Spinal cord (tissue), 10 donors: ENCODE measurements at places on chromosomes 4 and X. TPM values are rescaled to one million over a fixed set of nuclear protein-coding genes. Genes with fewer than 3 reads are reported as not detected.

The IL3RA gene
- 9.3 TPM for total RNA-seq

The HTR2C gene
- total RNA-seq, result 34.9 TPM

The CITED1 gene
- 4.3 TPM for total RNA-seq

The MAGEC3 gene
- total RNA-seq, result 0.20 TPM

The PRRG3 gene
- total RNA-seq, result 4.4 TPM

The RHOXF2 gene
- not detected for total RNA-seq

The SLC39A8 gene
- 17.7 TPM for total RNA-seq

The ARHGEF38 gene
- not detected for total RNA-seq

The SFRP2 gene
- 25.6 TPM for total RNA-seq

The HDX gene
- 8.6 TPM for total RNA-seq

The TLR1 gene
- 11.0 TPM for total RNA-seq

The GABRG1 gene
- total RNA-seq, result 26.6 TPM

The CXCL9 gene
- 0.10 TPM for total RNA-seq

The ARAP2 gene
- total RNA-seq, result 95.8 TPM

The TRAM1L1 gene
- total RNA-seq, result 22.8 TPM

The PLS3 gene
- 90.4 TPM for total RNA-seq

The PCSK1N gene
- 91.4 TPM for total RNA-seq

The GPR119 gene
- total RNA-seq, result not detected

The EGF gene
- total RNA-seq, result 0.72 TPM

The MAGEA1 gene
- total RNA-seq, result not detected

The SPATA4 gene
- total RNA-seq, result 0.50 TPM

The STOX2 gene
- total RNA-seq, result 31.1 TPM

The USP27X gene
- 7.3 TPM for total RNA-seq

The YY2 gene
- 1.4 TPM for total RNA-seq

The GPR173 gene
- total RNA-seq, result 14.0 TPM

The NHSL2 gene
- 9.3 TPM for total RNA-seq

The DUX4 gene
- total RNA-seq, result not detected

The CENPE gene
- total RNA-seq, result 9.1 TPM

The POU3F4 gene
- 2.4 TPM for total RNA-seq

The VMA21 gene
- 34.4 TPM for total RNA-seq

The ANOS1 gene
- 36.9 TPM for total RNA-seq

The FMR1 gene
- 48.0 TPM for total RNA-seq

The MPP1 gene
- 43.2 TPM for total RNA-seq

The CYSLTR1 gene
- 9.2 TPM for total RNA-seq

The STPG2 gene
- 0.94 TPM for total RNA-seq

The CLIC2 gene
- 10.1 TPM for total RNA-seq

The ADH1A gene
- total RNA-seq, result 0.11 TPM

The SEL1L3 gene
- 27.5 TPM for total RNA-seq

The ARR3 gene
- total RNA-seq, result not detected

The AVPR2 gene
- not detected for total RNA-seq

The ADAD1 gene
- total RNA-seq, result not detected

The IGSF1 gene
- 12.3 TPM for total RNA-seq

The TEX11 gene
- 1.7 TPM for total RNA-seq

The CXCR3 gene
- not detected for total RNA-seq

The LETM1 gene
- total RNA-seq, result 29.3 TPM

The CT45A1 gene
- total RNA-seq, result not detected

The FAM47E gene
- 14.8 TPM for total RNA-seq

The NPY1R gene
- 12.2 TPM for total RNA-seq

The CRMP1 gene
- total RNA-seq, result 124 TPM

The MTTP gene
- 3.1 TPM for total RNA-seq

The GYPE gene
- 3.0 TPM for total RNA-seq
